ENCODE measurements at places on chromosomes 13 and 19.

- no peak for DNase-seq
These were observed 813 bp downstream of the ZNF284 start for GRCh38 chr19:44072543-44073401.

GRCh38 chr19:34461375-34462100 is 20.0 kb upstream of the WTIP start:
- no peak for DNase-seq

GRCh38 chr13:50229960-50230661 is 214.9 kb downstream of the KCNRG start:
- no peak for DNase-seq

DNA sequence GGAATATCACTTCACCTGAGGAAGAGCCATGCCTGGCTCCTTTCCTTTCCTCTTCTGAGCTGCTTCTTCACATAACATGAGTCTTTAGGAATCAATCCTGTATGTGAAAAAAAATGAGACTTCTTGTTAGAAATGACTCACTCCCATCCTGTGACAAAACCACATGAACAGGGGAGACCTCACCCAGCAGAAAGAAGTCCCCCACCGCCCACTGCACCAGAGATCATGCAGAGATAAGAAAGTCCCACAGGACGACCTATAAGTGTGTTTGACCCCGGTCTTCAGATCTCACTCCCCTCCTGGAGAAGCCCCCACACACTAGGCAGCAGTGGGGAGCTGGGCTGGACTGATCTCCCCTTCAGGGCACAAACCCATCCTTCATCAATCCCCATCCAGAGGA is 7.8 kb downstream of the ZNF600 start:
- DNase-seq: no peak

GRCh38 chr13:23673867-23674605 is 103.8 kb downstream of the TNFRSF19 start:
- no peak for DNase-seq

DNA sequence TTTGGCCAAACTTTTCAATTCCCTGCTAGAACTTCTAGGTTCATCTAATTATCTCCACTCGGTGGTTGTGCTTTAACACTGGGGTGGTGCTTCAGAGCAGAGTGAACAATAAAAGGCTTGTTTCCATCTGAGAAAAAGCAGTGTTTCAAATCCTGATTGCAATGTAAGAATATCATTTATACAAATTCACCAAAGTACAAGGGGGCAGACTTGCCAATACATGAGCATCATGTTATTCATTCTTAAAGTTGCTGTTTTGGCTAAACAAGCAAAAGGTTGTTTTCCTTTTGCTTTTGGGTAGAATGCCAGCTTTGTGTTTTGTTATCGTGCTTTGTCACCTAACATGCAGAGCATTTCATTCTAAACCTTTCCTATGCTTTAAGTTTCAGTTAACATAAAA is 78.5 kb upstream of the UBAC2 start:
- no peak for DNase-seq

- no peak for DNase-seq
These were observed 2.9 kb upstream of the ADPRHL1 start for GRCh38 chr13:113456116-113456702.

GRCh38 chr13:67493835-67494234 is 263.7 kb upstream of the PCDH9 start:
- DNase-seq: no peak

DNA sequence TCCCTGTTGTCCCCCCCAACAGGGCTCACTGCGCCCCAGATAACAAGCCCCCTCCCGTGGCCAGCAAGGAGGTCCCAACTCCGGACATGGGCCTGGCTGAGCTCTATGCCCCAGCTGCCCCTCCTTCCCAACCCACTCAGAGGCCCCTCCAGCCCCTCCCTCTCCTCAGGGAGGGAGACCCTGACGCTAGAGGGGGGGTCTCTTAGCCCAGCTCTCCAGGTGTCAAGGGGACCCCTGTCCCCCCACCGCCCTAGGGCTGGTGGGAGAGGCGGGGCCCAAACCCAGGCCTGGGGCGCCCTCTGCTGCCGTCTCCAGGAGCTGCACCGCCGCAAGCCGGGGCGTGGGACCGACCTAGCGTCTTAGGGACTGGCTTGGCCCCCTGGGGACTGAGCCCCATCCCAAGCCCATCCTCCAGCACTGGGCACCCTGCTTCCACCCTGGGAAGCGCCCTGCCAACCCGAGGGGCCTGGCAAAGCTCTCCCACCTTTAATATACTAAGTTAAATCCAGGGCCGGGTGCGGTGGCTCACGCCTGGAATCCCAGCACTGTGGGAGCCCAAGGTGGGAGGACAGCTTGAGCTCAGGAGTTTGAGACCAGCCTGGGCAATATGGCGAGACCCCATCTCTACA is 1.4 kb downstream of the GRIN3B start:
- peak; percentile 67 for DNase-seq

DNA sequence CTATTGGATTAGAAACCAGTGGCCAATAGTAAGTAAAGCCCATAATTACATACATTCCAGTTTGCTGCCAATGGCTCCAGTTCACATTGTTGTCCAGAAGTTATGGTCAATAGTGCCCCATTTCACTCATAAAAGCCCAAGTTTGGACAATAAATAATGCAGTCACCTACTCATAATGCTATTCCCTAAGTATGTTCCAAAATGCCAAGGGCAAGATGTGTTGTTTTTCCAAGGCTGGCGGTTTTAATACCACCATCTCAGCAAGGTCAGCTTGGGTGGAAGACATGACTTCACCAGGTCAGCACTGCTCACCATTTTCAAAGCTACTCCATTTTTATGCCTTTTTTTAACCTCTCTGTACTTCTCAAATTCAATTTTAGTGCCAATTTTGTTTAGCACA is 32.7 kb downstream of the KCTD12 start:
- no peak for DNase-seq

GRCh38 chr19:48338253-48338755 is 13.0 kb downstream of the EMP3 start:
- no peak for DNase-seq

- no peak for DNase-seq
These were observed 246.1 kb downstream of the DCT start for GRCh38 chr13:94233401-94233800.
